Naive thymus-derived CD4-positive, alpha-beta T cell (primary cell): ENCODE measurements at places on chromosomes 2 and 18. TPM values are rescaled to one million over a fixed set of nuclear protein-coding genes. Genes with fewer than 3 reads are reported as not detected.

DNA sequence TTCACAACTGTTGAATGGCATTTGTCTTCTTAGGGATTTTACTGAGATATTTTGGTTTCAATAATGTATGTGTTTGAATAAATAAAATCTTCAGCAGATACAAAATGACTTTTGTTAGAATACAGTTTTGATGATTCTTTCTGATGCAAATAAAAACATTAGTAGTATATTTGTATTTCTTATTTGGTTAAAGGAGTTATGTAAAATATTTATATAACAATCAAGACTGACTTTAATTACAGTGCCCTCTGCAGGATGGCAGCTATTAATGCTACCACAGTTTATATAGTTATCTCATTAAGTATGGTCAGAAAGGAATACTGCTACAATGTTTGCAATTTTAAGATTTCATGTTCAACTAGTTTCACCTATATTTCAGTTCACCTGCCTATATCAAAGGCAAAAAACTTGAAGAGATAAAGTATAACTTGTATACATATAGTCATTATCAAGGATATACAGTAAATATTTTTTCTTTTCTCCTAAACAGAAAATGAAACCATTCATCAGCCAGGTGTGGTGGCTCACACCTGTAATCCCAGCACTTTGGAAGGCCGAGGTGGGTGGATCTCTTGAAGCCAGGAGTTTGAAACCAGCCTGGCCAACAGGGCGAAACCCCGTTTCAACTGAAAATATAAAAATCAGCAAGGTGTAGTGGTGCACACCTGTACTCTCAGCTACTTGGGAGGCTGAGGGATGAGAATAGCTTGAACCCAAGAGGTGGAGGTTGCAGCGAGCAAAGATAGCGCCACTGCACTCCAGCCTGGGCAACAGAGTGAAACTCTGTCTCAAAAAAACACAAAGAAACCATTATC is 19.8 kb downstream of the ARL5A start:
- H3K27ac ChIP-seq: no peak overlapping the region
- no peak for DNase-seq
- no peaks in the 10 kb centered on the region for H3K4me1 ChIP-seq
- peaks cover 10% of the 10 kb centered on the region for H3K36me3 ChIP-seq
- H3K27me3 ChIP-seq: no peaks in the 10 kb centered on the region

CRYGD gene
- not detected for polyA plus RNA-seq

TMEM247 gene
- polyA plus RNA-seq: not detected

GRCh38 chr18:63073481-63073880 is 246.1 kb downstream of the BCL2 start:
- H3K27ac ChIP-seq: no peak overlapping the region
- H3K36me3 ChIP-seq: no peaks in the 10 kb centered on the region
- DNase-seq: peak; percentile 9
- no peaks in the 10 kb centered on the region for H3K4me1 ChIP-seq

TXNDC9 gene
- 48.2 TPM for polyA plus RNA-seq

DNA sequence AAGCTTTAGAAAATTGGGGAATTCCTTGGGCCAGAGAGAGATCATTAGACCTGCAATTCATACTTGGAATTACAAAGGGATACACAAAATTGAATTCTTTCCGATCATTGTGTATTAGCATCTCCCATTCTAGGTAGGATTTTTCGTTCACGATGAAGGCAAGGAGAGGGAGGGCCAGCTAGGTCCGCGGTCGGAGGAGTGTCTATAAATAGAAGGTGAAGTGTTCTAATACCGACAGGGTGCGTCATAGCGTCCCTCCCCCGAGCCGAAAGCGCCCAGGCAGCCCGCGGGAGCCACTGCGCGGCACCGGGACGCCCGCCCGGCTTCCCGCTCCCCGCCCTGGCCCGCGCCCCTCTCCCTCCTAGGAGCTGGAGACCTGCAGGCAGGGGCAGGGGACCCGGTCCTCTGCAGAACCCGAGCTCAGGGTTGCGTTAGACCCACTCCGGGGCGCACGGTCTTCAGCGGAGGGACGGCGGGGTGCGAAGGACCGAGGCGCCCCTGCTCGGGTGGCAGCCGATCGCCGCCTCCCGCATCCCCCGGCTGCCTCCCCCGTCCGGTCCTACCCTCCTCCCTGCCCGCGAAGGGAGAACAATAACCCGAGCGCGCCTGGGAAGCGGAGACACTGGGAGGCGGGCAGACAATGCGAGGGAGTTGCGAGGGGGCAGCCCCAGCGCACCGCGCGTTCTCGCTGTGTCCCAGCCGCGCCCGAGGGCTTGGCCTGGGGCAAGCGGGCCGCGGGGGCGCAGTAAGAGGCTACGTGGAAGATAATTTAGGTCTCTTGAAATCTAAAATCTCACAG is 114.2 kb upstream of the SERTAD2 start:
- no peaks in the 10 kb centered on the region for H3K36me3 ChIP-seq
- H3K4me1 ChIP-seq: peaks cover 3% of the 10 kb centered on the region
- no peaks in the 10 kb centered on the region for H3K27me3 ChIP-seq
- DNase-seq: peak; percentile 49

GRCh38 chr2:206354129-206354528 is 79.7 kb downstream of the ZDBF2 start:
- no peaks in the 10 kb centered on the region for H3K27me3 ChIP-seq
- H3K36me3 ChIP-seq: no peaks in the 10 kb centered on the region
- no peaks in the 10 kb centered on the region for H3K4me1 ChIP-seq
- DNase-seq: no peak

DNA sequence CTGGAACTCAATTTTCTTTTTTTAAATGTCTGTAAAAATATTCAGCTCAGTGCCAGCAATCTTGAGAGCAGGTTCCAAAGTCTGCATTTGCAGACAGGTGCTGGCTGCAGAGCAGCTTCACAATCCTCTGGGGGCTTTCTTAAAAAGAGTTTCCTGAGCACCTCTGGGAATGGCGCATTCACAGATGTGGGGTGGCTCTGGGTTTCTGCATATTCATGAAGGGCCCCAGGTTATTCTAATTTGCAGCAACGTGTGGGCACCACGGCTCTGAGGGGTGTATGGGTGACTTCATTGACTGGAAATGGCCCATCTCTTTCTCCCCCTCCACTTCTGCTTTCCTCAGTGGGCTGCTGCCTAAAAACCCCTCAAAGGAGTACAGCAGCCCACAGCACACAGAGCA is 225.0 kb upstream of the APCDD1 start:
- no peak overlapping the region for H3K27ac ChIP-seq
- DNase-seq: no peak
- H3K4me1 ChIP-seq: no peaks in the 10 kb centered on the region

DNA sequence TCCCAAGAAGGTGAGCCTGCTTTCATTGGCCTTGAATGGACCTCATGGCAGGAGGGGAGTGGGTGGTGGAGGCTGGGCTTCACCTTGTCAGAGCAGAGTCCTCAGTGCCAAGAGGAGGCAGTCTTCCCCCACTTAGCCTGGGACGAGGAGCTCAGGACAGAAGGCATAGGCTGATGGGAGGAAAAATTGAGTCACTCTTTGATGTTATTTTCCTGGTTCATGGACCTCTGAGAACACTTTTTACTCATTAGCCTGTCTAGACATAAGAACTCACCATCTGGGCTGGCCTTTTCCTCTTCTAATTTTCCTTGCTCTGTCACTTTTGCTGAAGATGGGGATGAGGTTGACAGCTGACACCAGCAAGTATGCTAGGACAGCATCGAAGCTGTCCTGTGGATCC is 225.7 kb upstream of the TNP1 start:
- no peaks in the 10 kb centered on the region for H3K27me3 ChIP-seq
- H3K27ac ChIP-seq: no peak overlapping the region
- no peak overlapping the region for H3K4me3 ChIP-seq
- no peaks in the 10 kb centered on the region for H3K4me1 ChIP-seq
- no peaks in the 10 kb centered on the region for H3K36me3 ChIP-seq

FSIP2 gene
- polyA plus RNA-seq: not detected

GRCh38 chr18:45413180-45413836 is 202.0 kb upstream of the SLC14A2 start:
- DNase-seq: no peak
- no peaks in the 10 kb centered on the region for H3K36me3 ChIP-seq
- H3K27me3 ChIP-seq: no peaks in the 10 kb centered on the region
- no peak overlapping the region for H3K4me3 ChIP-seq
- H3K4me1 ChIP-seq: no peaks in the 10 kb centered on the region
- no peak overlapping the region for H3K27ac ChIP-seq

DNA sequence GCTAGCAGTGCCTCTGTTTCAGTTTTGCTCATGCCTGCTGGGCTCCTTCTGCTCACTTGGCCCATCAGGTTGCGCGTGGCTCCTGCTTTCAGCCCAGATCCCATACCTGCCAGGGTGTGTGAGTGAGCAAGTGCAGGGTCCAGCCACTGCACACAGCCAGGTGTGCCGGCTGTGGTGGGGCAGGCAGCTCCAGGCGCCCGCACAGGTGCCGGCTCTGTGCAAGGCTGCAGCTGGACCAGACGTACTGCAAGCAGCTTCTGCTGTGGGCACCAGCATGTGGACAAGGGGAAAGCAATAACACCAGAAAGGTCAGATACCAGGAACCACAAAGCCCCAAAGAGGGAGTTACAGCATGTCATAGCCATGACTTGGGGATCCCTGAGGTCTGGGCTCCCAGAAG is 5.6 kb upstream of the PCARE start:
- no peak overlapping the region for H3K4me3 ChIP-seq
- no peak for DNase-seq
- H3K4me1 ChIP-seq: no peaks in the 10 kb centered on the region
- H3K36me3 ChIP-seq: no peaks in the 10 kb centered on the region
- H3K27me3 ChIP-seq: no peaks in the 10 kb centered on the region

DNA sequence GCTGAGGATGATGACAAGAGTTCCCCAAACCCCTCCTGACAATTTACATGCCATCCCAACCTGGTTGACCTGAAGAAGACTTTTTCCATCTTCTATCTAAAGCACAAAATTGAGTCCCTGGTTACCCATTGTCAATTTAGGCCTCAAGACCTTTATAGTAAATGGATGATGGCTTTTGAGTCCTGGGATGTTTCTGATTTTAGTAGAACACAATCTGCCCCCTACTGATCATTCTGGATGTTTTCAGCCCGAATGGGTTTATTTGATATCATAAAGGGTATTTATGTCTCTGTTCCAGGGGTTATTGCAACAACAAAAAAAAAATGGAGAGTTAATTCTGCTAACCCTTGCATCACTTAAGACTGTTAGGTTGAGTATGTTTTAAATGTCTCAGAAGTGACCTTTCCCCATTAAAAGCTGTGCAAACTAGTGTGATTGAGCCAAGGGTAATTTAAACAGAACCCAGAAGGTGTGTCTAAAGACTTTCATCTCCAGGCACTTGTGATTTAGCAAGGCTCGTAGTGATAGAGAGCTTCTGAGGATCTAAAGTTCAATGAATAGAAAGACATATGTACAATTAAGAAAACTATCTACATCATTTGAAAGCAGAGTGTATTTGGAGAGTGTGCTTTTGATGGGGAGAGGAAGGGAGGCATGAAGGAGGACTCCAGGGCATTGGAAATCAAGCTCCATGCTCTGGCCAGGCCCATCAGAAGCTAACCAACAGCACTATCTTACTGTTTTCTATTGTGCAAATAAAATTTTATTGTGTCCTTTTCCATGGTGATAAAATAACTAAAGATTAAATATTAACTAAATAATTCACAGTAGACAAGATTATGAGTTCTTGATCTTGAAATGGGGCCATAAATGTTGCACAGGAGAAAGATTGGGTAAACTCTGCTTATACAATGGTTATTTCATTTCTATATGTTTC is 96.6 kb upstream of the NOSTRIN start:
- DNase-seq: no peak
- H3K27me3 ChIP-seq: no peaks in the 10 kb centered on the region
- no peak overlapping the region for H3K4me3 ChIP-seq
- no peaks in the 10 kb centered on the region for H3K36me3 ChIP-seq
- no peak overlapping the region for H3K27ac ChIP-seq

- H3K4me3 ChIP-seq: no peak overlapping the region
- H3K4me1 ChIP-seq: peaks cover 5% of the 10 kb centered on the region
- no peak for DNase-seq
- no peaks in the 10 kb centered on the region for H3K27me3 ChIP-seq
- H3K27ac ChIP-seq: no peak overlapping the region
Measured at GRCh38 chr2:151374436-151374835, 17.0 kb downstream of the TNFAIP6 start.

GRCh38 chr2:231277962-231278361 is 79.5 kb downstream of the ARMC9 start:
- no peaks in the 10 kb centered on the region for H3K4me1 ChIP-seq
- H3K27ac ChIP-seq: no peak overlapping the region
- H3K27me3 ChIP-seq: peaks cover 3% of the 10 kb centered on the region
- no peak for DNase-seq

- DNase-seq: no peak
- H3K36me3 ChIP-seq: no peaks in the 10 kb centered on the region
- no peaks in the 10 kb centered on the region for H3K27me3 ChIP-seq
- no peak overlapping the region for H3K27ac ChIP-seq
Measured at GRCh38 chr18:33673689-33674088, 95.7 kb downstream of the ASXL3 start.

SIX3 gene
- not detected for polyA plus RNA-seq
